Pericardium fibroblast (primary cell): ENCODE measurements at places on chromosomes 3 and 15. TPM values are rescaled to one million over a fixed set of nuclear protein-coding genes. Genes with fewer than 3 reads are reported as not detected.

The EFHB gene
- 0.58 and 7.8 TPM in 2 replicates for total RNA-seq

The CX3CR1 gene
- total RNA-seq = not detected in 2 replicates

The VGLL3 gene
- total RNA-seq = 89.7 and 103 TPM in 2 replicates

The ACOX2 gene
- 8.2 and 30.9 TPM in 2 replicates for total RNA-seq

The ANKRD63 gene
- not detected in 2 replicates for total RNA-seq

The C3orf49 gene
- total RNA-seq = not detected in 2 replicates

The MAGI1 gene
- total RNA-seq = 10.0 and 16.7 TPM in 2 replicates

The AHSG gene
- not detected in 2 replicates for total RNA-seq

The GRK7 gene
- total RNA-seq = not detected in 2 replicates

The TRAT1 gene
- total RNA-seq = not detected in 2 replicates

The FBN1 gene
- 785 and 990 TPM in 2 replicates for total RNA-seq

The BCL2A1 gene
- total RNA-seq = 0.12 TPM in 1 of 2 replicates, not detected in the other

The ALS2CL gene
- total RNA-seq = 0.35 and 1.4 TPM in 2 replicates

The GLDN gene
- total RNA-seq = 0.17 TPM in 1 of 2 replicates, not detected in the other

The SHC4 gene
- total RNA-seq = 0.09 and 5.6 TPM in 2 replicates

The FETUB gene
- not detected in 2 replicates for total RNA-seq

The PLCB2 gene
- total RNA-seq = 0.09 and 0.23 TPM in 2 replicates

The GASK1A gene
- total RNA-seq = 0.47 and 2.3 TPM in 2 replicates
